ENCODE measurements at places on chromosomes 13 and 19. TPM values are rescaled to one million over a fixed set of nuclear protein-coding genes. Genes with fewer than 3 reads are reported as not detected.

GRCh38 chr19:51695088-51695487 is 2.0 kb downstream of the SPACA6 start:
- peak; percentile 53 for ATAC-seq

GRCh38 chr19:35845215-35846037 is 6.9 kb downstream of the NPHS1 start:
- peak; percentile 78 for ATAC-seq

DNA sequence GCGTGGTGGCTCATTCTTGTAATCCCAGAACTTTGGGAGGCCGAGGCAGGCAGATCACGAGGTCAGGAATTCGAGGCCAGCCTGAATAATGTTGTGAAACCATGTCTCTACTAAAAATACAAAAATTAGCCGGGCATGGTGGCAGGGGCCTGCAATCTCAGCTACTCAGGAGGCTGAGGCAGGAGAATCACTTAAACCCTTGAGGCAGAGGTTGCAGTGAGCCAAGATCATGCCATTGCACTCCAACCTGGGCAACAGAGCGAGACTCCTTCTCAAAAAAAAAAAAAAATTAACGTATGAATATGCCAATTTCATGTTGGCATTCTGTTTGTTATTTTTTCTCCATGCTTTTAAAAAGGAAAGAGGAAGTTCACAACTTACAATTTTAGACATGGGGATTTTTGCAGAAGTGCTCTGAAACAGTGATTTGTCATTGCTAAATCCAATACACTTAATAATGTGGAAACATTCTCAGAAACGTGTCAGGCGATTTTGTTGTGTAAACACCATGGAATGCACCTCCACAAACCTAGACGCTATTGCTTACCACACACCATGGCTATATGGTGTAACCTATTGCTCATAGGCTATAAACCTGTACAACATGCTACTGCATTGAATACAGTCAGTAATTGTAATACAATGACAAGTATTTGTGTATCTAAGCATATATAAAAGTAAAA is 115.9 kb upstream of the PCDH20 start:
- ATAC-seq: peak; percentile 33

- ATAC-seq: no peak
These were observed 4.5 kb downstream of the FGF9 start for GRCh38 chr13:21675095-21675991.

DNA sequence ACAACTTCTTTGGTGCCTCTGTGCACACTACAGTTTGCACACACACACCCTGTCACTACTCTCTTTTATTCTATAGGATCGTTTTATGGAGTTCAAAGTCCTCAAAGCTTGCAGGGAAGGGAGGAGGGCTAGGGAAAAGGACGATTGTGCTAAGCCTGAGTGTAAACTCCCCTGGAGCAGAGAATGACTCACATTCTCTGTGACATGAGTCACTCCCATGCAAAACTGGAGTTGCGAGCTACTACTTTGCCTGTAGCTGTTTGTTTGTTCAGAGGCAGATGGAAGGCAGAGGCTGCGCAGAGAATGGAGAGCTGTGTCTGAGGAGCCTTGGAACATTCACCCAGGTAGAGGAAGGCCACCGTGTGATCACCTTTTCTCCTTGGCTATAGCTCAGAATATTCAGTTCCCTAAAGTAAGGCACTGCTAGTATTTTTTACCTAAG is 80.5 kb upstream of the MBNL2 start:
- peak; percentile 98 for ATAC-seq

- peak; percentile 48 for ATAC-seq
These were observed 121.6 kb upstream of the FRY start for GRCh38 chr13:31909864-31910551.

The OR7D2 gene
- total RNA-seq: not detected

DNA sequence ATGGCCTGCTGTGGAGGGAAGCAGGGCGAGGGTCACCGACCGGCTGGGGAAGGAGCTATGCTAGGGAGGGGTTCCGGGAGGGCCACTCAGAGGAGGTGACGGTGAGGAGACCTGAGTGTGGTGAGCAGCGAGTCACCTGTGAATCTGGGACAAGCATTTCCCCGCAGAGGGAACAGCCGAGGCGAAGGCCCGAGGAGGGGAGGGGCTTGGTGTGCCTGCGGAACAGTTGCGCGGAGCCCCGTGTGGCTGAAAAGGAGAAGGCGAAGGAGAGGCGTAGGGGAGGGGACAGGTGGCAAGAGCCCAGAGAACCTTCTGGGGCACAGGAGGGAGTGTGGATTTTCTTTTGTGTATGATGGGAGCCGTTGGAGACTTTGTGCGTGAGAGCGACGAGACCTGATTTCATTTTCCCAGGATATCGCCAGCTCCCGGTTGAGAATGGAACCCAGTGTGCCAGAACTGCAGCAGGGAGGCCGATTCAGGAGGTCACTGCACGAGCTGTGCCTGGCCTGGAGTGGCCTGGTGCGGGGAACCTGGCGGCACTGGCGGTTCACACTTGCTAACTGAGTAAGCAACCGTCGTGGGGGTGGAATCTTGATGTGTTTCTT is 117.7 kb upstream of the ZNF507 start:
- no peak for ATAC-seq

- ATAC-seq: peak; percentile 55
These were observed 908.2 kb downstream of the EFNB2 start for GRCh38 chr13:105627270-105627669.

DNA sequence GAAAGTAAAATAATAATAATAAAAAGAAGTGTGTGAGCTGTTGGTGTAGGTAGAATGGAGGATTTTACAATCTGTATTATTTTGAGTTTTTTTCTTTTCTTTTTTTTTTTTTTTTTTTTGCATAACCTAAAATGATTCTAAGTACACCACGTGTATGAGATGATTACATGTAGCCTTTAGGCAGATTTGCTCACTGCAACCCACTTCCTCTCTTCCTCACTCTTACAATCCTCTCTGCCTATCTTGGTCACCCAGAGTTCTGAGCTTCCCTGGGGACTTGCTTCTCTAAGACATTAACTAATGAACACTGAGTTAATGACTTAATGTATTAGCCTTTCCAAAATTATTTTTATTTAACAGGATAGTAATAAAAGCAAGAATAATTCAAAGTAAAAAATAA is 1169.6 kb downstream of the EFNB2 start:
- no peak for ATAC-seq

DNA sequence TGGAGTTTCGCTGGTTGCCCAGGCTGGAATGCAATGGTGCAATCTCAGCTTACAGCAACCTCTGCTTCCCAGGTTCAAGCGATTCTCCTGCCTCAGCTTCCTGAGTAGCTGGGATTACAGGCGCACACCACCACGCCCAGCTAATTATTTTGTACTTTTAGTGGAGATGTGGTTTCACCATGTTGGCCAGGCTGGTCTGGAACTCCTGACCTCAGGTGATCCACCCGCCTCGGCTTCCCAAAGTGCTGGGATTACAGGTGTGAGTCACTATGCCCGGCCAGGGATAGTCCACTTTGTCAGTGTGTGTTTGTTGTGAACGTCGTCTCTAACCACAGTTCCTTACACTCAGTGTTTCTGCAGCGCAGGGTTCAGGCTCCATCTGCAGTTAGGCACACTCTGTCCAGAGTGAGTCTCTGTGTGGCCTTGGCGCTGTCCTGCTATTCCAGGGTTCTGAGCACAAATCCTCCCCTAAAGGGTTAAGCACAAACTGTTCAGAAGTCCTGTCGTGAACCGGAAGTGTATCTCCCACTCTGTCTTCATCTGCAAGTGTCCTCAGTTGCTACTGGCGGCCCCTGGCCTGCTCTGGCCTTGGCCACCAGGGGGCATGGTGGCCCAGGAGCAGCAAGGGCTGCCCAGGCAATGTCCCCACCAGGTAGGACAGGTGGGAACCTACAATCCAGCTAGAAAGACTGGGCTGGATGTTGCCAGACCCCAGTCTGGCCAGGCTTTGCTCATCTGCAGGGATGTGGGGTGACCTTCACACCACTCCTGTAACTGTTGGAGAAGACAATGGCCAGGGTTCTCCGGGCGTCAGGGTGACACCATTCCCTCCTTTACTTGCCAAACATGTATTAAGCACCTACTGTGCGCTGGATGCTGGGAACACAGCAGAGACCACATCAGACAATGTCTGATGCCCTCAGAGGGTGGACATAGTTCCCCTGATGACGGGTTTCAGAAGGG is 38.8 kb upstream of the GATAD2A start:
- peak; percentile 81 for ATAC-seq

The LRRC63 gene
- total RNA-seq: not detected

GRCh38 chr13:74569251-74569650 is 435.0 kb upstream of the KLF12 start:
- ATAC-seq: no peak

DNA sequence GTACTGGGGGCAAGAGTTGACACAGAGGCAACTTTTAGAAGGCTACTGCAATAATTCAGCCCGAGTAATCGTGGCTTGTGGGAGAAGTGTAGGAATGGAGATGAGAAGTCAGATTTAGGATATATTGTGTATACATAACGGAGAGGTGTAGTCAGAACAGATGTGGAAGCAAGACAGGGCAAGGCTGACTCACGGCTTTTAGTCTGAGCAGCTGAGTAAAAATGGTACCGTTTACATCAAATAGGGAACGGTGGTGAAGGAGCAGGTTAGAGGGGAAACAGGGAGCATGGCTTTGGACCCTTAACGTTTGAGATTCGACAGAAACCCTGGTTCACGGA is 796 bp upstream of the LSM14A start:
- peak; percentile 19 for ATAC-seq

The ZNF480 gene
- total RNA-seq: 7.2 TPM

DNA sequence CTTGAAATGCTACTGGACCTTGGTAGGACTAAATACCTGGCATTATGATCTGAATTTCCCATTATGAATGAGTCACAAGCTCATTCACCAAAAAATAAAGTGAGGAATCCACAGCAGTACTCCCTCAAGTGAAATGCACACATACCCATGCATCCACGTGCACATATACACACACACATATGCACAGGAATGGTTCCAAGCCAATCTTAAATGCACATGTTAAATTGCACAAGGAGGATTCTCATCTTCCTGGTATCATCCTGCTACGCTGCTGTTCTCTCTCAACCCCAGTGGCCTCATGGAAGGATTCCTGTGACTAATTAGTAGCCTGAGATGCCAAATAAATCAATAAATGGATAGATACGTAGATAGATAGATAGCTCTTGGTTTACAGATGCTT is 132.1 kb upstream of the KLF12 start:
- no peak for ATAC-seq

DNA sequence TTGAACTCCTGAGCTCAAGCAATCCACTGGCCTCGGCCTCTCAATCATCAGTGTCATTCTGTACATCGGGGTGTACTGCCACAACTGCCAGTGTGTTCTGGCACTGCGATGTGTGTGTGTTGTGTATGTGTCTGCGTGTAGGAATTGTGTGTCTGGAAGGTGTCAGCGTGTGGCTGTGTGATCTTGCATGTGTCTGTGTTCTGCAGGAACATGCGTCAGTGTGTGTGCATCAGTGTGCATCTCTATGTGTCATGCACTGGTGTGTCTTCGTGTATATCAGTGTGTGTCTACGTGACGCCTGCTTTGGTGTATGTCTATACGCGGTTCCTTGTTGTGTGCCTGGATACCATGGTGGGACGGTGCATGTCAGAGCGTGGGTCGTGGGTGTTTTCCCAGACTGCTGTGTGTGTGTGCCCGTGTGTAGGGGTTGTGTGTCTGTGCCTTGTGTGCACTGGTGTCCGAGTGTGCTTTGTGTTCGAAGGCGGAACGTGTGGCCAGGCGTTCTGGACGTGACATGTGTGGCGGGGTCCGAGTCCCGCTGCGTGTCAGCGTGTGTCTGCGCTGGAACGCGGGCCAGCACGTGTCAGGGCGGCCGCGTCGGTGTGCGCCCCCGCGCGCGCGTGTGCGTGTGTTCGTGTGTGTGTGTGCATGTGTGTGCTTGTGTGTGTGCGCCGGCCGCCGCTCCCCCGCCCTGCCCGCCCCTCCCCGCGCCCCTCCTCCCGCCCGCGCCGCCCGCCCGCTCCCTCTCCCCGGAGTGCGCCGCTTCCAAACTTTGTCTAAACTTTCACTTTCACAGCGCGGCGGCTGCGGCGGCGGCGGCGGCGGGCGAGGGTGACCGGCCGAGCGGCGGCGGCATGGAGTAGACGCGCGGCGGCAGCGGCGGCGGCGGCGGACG is at the start of gene NFIX:
Gene NFIX (plus strand): TSS at position 775 of the 895 bp plus-strand sequence. CDS start 363 bp downstream, outside the sequence.
- peak; percentile 15 for ATAC-seq

- no peak for ATAC-seq
These were observed 370.2 kb downstream of the KCTD12 start for GRCh38 chr13:76516013-76516412.

GRCh38 chr13:33235564-33235963 is 50.0 kb downstream of the STARD13 start:
- ATAC-seq: no peak

GRCh38 chr19:40221858-40222619 is 3.9 kb upstream of the TTC9B start:
- peak; percentile 60 for ATAC-seq

The RRAS gene
- 16.4 TPM for total RNA-seq

GRCh38 chr13:40668335-40668734 is 1.9 kb upstream of the FOXO1 start:
- no peak for ATAC-seq

DNA sequence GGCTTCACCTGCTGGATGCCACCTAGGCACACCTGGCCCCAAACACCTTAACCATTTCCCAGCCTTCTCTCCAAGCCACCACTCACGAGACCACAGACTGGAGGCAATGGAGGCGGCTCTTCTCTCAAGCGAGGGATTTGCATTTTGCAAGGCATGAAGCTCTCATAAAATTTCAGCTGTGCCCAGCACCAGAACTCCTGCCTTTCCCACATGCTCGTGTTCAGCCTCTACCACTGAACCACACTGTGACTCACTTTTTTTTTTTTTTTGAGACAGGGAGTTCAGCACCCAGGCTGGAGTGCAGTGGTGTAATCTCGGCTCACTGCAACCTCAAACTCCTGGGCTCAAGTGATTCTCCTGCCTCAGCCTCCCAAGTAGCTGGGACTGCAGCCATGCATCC is 10.6 kb downstream of the NANOS3 start:
- ATAC-seq: peak; percentile 50

GRCh38 chr13:21458451-21458812 is 671 bp downstream of the ZDHHC20 start:
- ATAC-seq: peak; percentile 54

GRCh38 chr13:113448885-113449692 is 4.2 kb downstream of the ADPRHL1 start:
- peak; percentile 88 for ATAC-seq

- no peak for ATAC-seq
These were observed 210.8 kb upstream of the STARD13 start for GRCh38 chr13:33496336-33496735.

The SYT3 gene
- not detected for total RNA-seq

- no peak for ATAC-seq
These were observed 9.3 kb downstream of the ZNF582 start for GRCh38 chr19:56383826-56384605.

DNA sequence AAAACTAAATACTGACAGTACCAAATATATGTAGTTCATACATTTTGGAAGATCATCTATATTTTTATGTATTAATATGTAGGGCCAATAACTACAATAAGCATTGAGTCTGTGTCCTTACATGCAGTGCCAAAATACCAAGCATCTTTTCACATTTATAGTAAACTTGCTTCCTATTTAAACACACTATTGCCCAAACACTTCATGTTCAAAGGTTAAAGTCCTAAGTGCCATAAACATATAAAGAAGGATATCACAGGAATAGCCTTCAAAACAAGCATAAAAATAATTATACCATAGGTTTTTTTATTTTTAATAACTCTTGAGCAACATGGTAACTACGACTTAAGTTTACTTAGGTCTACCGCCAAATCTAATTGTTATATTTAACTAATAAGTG is 27.1 kb downstream of the EXOSC8 start:
- no peak for ATAC-seq

The TPTE2 gene
- not detected for total RNA-seq
